ENCODE measurements at places on chromosomes 5 and 9.

- DNase-seq = no peak
These were observed 332.7 kb downstream of the PRDM9 start for GRCh38 chr5:23840083-23840482.

- DNase-seq = no peak
These were observed 74.0 kb downstream of the HRH2 start for GRCh38 chr5:175731756-175732465.

GRCh38 chr5:27010646-27011045, 27.7 kb downstream of the CDH9 start:
- DNase-seq = no peak

DNA sequence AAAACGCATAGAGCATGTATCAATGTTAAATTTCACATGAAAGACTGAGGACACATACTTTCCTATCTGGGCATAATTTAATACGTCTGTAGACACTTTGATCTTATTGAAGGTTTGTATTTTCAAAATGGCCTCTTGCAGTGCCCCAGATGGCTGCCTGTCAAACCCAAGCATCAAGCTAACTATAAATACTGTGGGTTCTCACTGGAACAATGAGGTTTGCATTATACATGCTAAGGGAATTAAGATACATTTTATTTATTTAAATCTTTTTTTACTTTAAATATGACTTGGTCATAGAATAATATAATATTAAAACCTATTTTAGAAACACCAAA, 702.9 kb upstream of the GRAMD2B start:
- no peak for DNase-seq

GRCh38 chr9:137725598-137725997, 106.8 kb downstream of the EHMT1 start:
- no peak for DNase-seq

DNA sequence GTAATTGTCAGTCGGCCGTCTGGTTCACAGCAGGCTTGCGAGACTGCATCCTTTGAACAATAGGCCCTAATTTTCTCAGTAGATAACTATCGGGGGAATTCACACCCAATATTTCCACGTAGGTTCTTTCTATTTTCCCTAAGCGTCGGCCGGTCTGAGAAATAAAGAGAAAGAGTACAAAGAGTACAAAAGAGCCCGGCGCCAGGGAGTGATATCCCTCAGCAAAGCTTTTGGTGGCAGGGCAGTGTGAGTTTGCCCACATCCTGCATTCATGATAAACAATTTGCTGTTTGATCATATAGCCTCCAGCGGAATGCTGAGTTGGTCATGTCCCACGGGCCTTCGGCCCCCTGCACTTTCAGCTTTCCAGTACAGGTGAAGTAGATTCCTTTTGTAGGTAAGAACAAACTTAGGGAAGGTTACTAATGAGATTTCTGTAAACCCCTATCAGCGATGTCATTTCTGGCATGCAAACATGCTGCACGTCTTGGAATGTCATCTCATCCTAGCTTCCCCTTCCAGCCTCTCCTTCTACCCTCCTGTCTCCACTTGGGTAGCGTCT, 4.7 kb upstream of the PTGR1 start:
- no peak for DNase-seq

DNA sequence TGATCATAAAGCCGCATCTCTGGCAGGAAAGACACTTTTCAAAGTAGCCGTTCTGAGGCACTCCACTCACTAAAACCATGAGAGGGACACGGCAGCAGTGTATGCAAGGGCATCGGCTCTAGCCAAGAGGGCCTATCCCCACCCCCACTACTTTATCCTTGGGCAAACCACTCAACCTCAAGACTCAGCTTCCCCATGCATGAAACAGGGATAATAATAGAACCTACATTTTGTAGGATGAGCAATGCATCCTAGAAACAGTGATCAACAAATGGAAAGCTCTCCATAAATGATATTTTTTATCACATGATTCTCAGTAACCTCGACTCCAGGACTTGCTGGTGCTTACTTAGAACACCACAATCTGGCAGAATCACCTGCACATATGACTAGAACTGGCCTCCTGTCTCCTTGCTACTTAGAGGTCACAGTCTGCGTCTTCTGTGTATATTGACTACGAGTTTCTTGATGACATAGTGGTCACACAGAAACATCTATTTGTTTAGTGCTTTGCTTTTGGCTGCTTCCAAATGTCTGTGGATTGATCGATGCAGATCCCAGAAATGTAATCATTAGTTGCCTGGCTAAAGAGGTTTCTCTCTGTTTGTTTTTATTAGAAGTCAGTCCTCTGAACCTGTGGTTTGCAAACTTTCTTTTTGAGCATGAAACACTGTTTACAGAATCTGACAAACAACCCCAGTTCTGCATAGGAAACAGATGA, 102.1 kb downstream of the LHFPL2 start:
- DNase-seq = no peak

DNA sequence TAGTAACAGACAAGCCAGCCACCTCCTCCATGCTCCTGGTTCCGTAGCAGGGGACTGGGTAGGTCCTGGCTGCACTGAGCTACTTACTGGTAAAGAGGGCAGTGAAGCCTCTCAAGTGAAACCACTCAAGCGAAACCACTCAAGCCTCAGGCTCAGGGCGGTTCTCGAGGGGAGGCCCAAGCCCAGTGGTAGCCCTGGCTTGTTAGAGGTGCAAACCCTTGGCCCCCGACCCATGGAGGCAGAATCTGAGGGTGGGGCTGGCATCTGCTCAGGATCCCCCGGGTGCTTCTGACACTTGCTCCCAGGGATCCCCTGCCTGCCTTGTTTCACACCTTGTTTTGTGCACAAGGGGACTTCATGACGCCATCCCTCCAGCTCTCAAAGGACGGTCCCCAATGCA, 76.5 kb upstream of the OLFM1 start:
- DNase-seq = no peak

- DNase-seq = no peak
These were observed 57.1 kb upstream of the FSTL4 start for GRCh38 chr5:133669472-133669871.

DNA sequence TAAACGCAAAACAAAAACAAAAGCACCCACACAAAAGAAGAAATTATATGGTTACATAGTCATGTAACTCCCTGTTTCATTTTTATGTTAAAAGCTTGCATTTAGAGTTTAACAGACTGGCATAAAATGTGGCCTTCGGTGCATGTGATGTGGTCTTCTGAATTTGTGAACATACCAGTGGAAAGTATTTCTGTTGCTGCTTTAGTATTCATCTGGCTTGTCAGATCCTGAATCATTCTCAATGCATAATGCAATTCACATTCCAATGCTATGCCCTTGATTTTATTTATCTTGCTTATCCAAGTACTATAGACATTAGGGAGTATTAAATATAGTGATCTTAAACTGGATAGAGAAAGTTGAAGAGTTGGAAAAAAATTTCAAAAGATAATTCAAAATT, 740.2 kb upstream of the ZNF608 start:
- no peak for DNase-seq

DNA sequence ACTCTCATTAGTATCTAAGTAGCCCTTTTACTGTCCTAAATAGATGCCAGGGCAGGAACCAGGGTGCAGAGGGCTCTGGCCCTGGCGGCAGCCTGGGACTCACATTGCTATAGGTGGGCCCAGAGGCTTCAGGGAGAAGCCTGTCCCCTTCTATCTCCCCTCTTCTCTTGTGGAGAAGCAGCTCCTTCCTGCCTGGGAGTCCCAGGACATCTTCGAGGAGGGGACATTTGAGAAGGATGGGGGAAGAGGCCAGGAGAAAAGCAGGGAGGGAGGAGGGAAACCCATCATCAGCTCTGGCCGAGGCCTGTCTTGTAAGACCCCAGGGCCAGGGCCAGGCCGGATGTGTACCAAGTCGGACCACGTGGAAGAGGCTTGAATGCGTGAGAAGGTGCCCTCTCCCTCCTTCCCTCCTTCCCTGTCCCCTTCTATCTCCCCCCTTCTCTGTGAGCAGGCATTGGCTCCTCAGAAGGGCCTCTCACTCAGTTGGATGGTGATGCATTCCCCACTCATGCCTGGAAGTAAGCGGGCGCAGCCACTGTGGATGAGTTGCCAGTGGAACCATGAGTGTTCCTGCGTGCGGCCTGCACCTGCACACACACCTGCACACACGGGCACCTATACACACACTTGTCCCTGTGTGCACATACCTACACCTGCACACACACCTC, 20.7 kb upstream of the LPCAT1 start:
- no peak for DNase-seq

- DNase-seq = no peak
These were observed 129.8 kb downstream of the MACROH2A1 start for GRCh38 chr5:135269199-135269598.

GRCh38 chr5:1470762-1471211, 25.5 kb upstream of the SLC6A3 start:
- no peak for DNase-seq

DNA sequence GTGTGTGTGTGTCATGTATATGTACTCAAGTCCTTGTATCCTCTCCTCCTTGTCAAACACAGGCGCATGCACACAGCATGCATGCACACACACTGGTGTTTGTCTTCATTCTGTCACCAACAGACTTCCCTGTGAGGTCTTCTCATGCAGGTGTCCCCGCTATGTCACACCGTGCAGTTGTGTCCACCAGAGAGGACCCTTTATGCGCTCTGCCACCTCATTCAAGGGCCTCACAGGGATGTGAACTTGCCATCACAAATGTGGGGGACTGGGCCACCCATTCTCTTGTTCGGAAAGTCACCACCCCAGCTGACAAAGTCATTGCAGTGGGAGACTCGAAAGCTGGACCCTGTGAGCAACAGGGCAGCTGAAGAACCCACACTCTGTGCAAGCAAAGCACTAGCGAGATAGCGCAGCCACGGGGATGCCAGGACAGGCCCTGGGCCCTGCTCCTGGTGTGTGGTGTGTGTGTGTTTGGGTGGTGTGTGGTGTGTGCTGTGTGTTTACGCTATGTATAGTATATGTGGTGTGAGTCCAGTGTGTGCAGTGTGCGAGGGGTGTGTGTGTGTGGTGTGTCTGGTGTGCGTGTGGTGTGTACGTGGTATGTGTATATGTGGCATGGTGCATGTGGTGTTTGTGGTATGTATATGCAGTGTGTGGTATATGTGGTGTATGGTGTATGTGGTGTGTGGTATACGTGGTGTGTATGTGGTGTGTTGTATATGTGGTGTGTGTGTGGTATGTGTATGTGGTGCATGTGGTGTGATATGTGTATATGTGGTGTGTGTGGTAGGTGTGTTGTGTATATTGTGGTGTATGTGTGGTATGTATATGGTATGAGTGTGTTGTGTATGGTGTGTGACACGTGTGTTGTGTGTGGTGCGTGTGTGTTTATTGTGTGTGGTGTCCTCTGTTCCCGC, 30.9 kb upstream of the NXNL2 start:
- DNase-seq = no peak

DNA sequence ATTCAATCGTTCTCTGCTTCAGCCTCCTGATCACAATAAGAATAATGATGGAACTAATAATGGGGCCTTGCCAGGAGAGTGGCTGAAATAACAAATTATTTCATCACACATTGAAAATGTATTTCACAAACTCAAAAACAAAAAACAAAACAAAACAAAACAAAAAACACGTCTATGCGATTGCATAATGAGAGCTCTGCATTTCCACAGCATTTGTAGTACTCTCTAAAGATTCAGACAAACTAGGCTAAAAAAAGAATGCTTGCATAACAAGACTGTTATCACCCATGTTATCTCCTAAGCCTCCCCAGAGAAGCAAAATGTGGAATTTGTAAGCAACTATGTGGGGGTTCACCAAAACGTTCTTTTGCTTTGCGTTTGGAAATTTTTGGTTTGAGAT, 48.1 kb downstream of the PRELID2 start:
- DNase-seq = no peak

DNA sequence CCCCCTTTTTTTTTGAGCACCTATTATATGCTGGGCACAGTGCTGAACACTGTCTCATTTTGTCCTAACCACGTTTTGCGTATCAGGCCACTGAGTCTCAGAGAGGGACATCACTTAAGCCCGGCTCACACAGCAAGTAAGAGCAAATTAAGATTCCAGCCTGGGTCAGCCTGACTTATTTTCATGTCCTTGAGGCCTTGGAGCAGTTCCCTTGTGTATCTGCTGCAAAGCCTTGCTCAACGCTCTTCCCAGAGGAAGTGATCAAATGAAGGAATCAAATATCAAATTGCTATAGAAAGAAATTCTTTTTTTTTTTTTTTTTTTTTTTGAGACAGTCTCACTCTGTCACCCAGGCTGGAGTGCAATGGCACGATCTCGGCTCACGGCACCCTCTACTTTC, 30.7 kb downstream of the ERGIC1 start:
- no peak for DNase-seq

GRCh38 chr5:15333091-15333490, 166.9 kb upstream of the FBXL7 start:
- no peak for DNase-seq

- no peak for DNase-seq
These were observed 45.0 kb downstream of the SAXO1 start for GRCh38 chr9:18988003-18988402.

DNA sequence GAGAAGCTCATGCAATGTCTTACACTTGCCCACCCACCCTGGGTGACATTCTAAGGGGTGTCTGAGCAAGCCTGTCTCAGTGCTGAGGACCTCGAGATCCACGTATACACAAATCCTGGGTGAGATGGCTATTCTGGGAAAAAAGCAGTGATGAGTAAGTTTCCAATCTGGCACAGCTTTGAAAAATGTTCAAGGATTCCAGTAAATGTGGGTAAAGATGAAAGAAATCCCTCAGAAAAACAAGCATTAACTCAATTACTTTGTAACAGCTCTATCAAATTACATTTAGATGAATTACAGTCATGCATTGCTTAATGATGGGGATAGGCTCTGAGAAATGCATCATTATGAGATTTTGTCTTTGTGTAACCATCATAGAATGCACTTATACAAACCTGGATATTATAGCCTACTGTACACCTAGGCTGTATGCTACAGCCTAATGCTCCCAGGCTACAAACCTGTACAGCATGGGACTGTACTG, 26.9 kb downstream of the GOLM1 start:
- DNase-seq = no peak

- no peak for DNase-seq
These were observed 26.8 kb downstream of the FREM1 start for GRCh38 chr9:14883310-14883944.

DNA sequence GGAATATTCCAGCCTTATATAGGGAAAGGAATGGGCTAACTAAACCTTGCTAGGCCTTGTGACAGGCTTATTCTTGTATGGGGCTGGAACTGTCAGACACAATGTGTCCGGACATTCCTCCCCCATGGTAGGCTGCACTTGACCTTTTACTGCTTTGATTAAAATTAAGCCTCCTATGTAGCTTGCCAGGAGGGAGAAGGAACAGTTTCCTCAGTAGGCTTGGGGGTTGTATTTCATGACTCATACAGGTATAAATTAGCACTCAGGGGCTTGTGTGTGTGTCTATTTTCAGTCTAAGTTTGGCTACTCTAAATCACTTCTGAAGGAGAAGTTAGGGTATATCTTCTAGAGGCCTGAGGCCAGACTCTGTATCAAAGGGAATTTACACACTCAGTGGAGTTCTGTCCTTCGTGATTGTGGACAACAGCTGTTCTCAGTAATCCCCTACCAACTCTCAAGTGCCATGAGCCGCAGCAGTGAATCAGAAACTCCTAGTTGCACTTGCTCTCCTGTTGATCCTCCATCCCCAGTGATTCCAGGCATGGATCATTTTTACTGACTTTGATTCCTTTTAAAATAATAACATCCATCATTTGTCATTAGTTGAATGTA, 16.4 kb downstream of the ADAMTS16 start:
- no peak for DNase-seq
